Effector memory CD4-positive, alpha-beta T cell (primary cell): ENCODE measurements at places on chromosomes 11 and 22.

DNA sequence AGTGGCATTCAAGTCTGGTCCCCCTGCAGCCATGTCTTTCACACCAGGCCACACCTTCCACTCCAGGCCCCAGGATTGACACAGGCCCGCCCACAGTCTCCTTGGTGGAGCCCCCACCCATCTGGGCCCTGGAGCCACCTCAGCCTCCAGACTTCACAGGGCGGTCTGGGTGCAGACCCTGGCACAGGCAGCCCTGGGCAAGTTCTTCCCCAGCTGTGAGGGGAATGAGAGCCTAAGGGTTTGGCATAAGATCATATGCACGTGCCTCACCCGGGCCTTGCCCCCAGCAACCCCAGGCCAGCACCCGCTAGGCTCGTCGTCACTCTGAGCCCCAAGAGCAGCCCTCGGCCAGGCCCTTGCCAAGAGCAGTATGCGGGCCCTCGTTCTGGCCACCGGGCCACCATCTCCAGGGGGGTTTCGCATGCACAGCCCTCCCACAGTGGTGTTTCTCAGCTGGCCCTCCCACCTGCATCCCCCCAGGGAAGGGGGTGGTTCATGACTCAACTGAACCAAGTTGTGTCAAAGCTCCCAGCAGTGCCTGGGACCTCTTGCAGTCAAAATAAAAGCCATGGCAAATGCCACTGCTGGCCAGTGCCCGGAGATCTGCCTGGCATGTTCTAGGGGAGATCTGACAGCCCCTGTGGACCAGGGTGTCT, 70.4 kb upstream of the KCNQ1OT1 start:
- no peak for DNase-seq

DNA sequence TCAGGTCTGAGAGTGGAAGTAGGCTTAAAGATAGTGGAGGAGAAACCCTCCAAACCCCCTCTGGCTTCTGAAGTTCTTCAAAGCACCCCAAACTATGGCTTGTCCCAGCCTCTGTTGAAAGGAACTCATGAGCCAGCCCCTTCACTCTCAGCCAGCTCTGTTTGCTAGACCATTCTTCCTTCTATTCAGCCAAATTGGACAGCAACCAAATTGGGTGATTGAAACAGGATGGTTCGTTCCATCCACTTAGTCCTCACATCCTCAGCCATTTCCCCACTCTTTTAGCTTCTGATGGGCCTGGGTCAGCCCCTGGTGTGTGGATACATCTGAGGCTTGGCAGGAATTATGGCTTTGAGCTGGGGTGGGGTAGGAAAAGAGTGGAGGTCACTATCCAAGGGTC, 4.5 kb downstream of the HTR3A start:
- DNase-seq = no peak

DNA sequence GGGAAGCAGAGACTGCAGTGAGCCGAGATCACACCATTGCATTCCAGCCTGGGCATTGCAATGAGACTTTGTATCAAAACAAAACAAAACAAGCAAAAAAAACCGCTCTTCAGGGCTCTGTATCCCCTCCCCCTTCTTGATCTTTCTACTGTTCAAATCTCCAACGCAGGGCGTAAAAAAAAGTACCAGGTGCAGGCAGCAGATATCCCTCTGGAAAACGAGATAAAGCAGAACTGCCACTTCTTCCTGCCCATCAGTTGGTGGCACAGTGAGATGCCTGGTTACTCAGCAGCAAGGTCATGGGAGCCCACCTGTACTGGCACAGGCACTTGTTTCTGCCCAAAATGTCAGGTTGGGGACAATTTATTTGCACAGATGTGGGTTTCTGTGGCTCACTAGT, 11.2 kb downstream of the CCS start:
- DNase-seq = no peak

DNA sequence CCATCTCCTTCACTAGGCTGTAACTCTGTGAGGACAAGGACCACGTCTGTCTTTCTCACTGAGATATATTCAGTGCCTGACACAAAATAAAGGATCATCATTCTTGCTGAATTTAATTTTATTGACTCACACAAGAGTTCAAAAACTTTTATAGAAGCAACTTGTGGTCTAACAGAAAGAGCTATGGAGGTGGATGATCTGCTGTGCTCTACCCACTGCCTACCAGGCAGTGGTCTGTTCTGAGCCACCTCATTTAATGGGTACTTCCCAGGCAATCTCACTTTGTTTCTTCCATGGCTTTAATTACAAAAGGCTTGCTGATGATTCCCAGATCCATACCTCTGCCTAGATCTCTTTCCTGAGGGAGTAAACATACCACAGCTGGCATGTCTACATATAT, 4.7 kb downstream of the BTBD18 start:
- DNase-seq = no peak

DNA sequence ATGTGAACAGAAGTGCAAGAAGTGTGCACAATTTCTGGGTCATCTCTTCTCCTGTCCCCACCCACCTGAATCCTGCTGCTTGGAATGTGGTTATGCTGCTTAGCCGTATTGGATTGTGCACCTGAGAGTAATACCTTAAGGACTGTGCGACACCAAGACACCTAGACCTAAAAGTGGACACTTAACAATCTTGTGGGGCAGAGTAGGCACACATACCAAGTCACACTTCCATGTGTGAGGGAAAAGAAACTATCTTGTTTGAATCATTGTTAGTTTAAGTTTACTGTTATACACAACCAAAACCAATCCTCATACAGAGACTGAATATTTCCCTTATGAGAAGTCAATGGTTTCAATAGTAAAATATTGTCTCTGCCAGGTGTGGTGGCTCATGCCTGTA, 93.7 kb downstream of the CCDC83 start:
- no peak for DNase-seq

- no peak for DNase-seq
These were observed 10.8 kb downstream of the KCTD17 start for GRCh38 chr22:37062376-37062675.

DNA sequence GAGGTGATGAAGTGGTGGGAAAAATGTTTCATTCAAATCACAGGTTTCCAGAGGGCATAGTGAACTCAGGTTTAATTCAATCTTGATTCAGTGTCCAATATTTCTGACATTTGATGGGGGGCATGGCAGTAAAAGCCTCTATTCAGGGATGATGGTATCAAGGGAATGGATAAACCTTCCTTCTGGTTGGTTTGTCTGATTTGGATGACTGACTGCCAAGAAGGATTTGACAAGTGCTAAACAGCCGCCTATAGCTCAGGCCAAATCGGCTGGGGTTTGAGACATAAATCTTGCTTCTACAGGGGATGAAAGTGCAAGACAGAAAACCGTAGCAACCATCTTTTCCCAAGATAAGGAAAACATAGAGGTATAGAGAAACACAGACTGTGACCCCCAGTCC, 121.8 kb upstream of the C11orf87 start:
- no peak for DNase-seq

- DNase-seq = no peak
These were observed 33.5 kb downstream of the CLMP start for GRCh38 chr11:123161376-123162030.

DNA sequence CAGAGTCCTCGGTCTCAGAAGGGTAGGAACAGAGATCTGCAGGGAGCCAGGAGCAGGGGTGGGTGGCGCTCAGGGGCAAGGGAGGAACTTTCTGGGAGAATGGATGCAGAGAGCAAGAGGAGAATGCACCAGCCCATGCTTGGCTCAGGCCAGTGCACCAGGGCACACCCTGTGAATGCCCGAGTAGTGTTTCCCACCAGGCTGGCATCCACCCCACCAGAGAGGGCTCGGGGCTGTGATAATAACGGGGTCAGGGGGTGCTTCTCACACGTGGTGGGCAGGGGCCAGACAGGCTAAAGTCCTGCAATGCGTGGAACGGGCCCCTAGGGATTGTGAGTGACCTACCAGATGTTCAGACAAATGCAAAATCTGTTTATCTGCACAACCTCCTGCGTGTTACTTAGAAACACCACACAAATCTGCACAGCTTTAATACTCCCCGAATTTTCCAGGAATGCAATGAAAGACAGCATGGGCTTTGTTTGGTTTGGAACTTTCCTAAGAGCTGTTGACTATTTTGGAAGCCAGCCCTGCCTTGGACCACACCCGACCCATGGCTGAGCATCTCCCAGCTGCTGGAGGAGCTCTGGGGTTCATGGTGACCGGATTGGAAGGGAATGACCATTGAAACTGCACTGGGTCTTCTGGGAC, 368.3 kb downstream of the SHANK2 start:
- DNase-seq = no peak

DNA sequence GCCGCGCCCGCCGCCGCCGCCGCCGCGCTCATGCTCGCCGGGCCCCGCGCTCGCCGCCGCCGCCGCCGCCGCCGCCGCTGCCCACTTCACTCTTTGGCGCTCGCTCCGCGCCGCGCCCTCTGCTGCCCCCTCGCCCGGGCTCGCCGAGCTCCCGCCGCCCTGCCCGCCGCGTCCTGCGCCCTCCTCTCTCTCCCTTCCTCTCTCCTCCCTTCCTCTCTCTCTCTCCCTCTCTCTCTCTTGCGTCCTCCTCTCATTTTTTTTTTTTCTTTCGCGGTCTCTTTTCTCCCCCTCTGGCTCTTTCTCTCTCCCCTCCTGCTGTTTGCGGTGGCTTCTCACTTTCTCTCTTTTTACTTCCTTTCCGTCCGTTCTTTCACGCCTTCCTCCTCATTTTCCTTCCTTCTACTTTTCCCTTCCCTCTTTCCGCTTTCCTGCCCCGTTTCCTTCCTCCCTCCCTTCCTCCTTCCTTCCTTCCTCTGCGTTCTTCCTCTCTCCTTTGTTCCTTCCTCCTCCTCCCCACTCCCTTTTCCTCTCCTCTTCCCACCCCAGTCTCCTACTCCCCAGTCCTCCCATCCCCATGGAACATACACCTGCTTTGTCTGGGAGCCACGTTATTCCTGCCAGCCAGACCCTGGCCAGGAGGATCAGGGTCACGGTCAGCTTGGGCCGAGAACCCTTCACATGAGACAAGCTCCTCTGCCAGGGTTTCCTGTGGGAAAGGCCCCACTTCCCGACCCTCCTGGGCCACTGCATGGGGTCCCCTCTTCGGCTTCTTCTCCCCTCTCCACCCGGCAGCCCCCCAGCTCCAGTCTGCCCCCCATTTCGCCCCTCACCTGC, 19.3 kb upstream of the SHISAL1 start:
- no peak for DNase-seq

- DNase-seq = no peak
These were observed 26.5 kb downstream of the SYT13 start for GRCh38 chr11:45259592-45259991.

- no peak for DNase-seq
These were observed 5.0 kb upstream of the USP47 start for GRCh38 chr11:11836676-11837231.

DNA sequence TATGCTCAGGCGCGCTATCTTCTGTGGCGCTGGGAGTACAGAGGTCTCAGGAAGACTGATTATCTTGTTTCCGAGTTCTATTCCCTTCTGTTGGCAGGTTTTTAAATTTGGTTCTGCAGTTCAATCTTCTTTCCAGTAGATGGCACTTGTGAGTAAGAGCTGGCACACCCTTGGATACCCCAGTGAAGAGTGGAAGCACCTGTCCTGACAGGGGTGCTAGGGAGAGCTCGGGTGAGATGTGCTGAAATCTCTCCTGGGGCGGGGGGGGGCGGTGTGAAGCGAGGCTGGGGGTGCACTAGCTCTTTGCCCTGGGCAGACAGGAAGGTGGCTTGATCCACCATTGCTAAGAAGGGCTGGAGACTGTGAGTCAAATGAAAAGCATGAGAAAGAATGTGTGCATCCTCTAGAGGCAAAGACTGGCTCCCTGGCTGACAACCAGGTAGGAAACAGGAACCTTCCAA, 679.9 kb upstream of the CCDC179 start:
- DNase-seq = no peak

- DNase-seq = no peak
These were observed 34.3 kb downstream of the MTMR3 start for GRCh38 chr22:29917052-29917902.

GRCh38 chr22:28027453-28028448, 108.7 kb upstream of the PITPNB start:
- no peak for DNase-seq

DNA sequence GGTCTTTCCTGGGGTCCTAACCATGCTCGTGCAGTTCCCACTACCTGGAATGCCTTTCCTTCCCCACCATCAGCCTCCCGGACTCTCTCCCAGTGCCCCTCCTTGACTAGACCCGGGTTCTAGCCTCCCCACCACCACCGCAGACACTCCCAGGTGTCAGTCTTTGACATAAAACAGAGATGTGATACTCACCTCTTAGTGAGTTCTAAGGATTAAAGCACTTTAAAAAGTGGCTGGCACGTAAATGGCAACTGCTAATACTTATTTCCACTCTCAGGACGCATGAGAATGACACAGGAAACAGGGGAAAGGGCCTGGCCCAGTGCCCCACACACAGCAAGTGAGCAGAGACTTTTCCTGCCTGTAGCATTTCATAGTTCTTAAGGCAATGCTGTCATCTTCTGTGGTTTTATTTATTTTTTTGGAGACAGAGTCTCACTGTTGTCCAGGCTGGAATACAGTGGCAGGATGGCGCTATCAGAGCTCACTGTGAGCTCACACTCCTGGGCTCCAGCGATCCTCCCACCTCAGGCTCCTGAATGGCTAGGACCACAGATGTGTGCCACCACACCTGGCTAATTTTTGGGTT, 1.9 kb upstream of the SLC25A45 start:
- DNase-seq = peak; percentile 10

DNA sequence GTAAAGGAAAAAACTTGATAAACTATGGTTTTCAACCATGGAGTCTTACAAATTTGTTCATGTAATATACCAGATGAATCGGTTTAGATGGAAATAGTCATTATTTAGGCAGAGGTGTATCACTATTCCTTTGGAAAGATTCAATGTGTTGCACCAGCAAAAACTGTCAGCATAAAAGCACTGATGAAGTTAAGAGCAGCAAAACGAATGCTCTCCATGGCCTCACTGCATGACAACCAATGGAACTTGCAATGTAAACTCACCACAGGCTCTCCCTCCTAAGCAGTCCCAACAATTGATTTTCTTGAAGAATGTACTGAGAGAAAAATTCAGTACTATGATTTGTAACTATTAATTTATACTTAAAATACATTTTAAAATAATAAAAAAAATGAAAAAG, 139.9 kb downstream of the FCHSD2 start:
- no peak for DNase-seq

GRCh38 chr11:64809781-64810241, 540 bp downstream of the MEN1 start:
- DNase-seq = no peak

DNA sequence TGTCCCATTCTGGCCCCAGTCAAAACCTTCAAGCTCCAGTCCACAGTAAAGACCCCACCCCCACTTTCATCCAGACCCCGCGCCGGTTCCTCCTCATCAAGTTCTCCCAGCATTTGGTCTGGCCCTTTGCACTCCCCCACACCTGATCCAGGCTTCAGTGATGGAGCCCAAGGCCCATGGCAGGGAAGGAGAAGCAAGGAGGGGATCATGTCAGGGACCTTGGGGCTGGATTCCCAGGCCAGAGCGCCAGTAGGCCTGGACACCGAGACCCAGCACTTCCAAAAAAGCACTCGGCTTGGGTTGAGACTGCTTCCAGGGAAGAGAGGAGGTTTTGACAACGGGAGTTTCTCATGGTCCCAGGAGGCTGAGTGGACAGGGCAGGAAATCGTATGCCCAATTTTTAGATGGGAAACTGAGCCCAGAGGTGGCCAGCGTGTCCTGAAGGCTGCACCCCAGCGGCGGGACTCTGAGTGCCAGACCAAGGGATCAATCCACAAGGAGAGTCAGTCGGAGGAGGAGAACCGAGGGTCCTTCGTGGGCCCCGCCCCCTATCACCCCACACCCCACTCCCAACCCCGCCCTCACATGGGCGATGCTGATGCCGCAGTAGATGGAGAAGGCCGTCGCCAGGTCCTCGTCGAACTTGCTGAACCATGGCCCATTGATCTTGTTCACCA, 90.5 kb downstream of the PDE2A start:
- DNase-seq = no peak

- DNase-seq = no peak
These were observed 30.3 kb upstream of the NECTIN1 start for GRCh38 chr11:119759324-119759723.

GRCh38 chr11:64667154-64667745, 55.7 kb downstream of the NRXN2 start:
- no peak for DNase-seq
